Cerebellum (tissue), 4 donors: ENCODE measurements at places on chromosomes 7 and 10.

- DNase-seq, result no peak
These were observed 26.5 kb downstream of the CTBP2 start for GRCh38 chr10:125133696-125134482.

GRCh38 chr7:144785521-144785920, 50.3 kb downstream of the TPK1 start:
- DNase-seq, result no peak

- DNase-seq, result no peak
These were observed 134.9 kb downstream of the ADRA2A start for GRCh38 chr10:111211706-111212105.

DNA sequence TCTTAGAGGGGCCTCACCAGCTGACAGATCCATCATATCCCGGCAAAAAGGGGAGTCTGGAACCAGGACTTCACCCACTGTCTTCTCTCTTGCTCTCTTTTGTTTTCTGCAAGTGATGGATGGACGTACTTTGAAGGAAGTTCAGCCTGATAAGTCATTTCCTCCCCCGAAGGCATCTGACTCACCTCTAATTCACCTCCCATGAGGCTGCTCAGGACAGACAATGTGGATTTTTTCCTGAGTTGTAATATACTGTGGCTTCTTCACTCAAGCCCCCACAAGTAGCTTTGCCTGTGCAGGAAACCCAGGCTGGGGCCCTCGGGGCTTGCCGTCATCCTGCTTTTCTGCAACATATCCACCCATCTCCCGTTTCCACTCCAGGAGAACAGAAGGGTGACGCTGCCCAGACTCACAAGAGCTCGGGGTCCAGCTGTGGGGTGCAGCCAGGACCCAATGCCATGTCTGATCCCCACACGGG, 70.4 kb downstream of the ASB13 start:
- DNase-seq, result no peak

DNA sequence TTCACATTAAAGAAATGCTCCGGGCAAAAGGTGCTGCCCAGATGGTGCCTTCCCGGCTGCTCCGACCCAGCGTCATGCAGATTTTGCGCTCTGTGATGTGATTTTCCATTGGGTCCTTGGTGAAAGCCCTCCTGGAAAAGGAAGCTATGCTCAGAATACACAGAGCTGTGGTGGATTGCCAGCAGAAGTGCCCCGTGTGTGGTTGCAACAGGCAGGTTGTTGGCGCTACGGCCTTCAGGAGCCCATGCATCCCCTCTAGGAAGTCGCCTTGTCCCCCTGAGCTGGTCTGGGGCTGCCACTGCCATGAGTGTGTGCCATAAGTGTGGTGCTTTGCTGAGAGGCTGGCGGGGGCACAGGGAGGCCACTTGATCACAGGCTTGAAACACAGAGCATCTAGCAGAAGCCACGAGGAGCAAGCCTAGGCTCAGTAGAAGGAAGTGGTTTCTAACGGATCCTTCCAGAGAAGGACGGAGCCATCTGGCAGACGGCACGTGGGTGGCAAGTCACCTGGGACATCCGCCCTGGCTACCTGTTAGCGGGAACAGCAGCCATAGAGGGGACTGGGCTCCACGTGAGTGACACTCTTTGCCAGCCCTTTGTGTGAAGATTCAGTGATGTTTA, 210.9 kb downstream of the CUX1 start:
- DNase-seq, result peak; percentile 59

DNA sequence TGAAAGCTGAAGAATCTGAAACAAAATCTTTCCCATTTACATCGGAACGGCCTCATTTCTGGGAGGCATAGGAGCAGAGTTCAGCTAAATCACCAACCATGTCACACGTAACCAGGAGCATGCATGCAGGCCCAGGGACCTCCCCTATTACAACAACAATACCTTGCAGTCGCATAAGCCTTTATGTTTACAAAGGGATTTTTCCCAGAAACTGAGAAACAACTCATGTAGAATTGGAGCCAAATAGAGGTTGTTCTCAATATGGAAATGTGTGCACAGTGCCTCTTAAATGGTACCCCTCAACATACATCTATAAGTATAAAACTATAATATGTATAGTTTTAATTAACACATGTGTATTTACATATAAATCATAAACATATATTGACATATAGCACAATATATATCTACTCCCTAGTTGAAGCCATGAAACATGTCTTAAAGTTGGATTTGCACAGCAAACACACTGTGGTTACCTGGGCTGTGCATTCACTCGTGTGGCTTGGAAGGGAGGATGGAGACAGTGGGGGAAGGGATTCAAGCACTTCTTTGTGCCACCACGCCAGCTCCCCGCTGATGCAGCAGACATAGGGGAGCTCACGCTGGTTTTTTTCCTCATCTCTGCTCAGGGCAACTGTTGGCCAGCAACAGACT, 35.0 kb upstream of the DGKI start:
- no peak for DNase-seq
